Stimulated activated CD4-positive, alpha-beta T cell treated with anti-CD3 and anti-CD28 coated beads, Interleukin-1b, Interleukin-23, amount 100 ng/mL, for 1 hour (primary cell): ENCODE measurements at places on chromosomes 11 and 22.

DNA sequence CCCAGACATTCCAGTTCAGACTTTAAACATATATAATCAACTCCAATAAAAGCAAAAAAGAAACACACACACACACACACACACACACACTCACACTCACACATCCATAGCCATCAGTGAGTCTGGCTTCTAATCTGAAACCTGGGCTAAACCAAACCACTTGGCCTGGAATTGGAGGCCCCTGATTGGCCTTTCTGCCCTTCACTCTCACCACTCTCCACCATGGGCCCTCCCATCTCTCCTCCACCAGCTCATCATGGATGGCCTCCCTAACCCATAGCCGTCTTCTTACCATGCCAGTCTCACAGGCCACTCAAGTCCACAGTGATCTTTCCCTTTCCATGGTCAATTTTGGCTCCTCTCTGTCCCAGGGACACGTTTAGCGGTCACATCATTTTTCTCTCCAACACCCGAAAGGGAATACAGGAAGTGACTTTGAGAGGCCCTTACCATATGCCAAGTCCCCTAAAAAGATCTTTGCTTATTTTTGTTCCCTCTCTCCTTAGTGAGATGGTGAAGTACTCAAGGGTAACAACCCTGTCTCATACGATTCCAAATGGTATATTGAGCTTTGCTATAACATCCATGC, 66.6 kb downstream of the ENDOD1 start:
- no peak for DNase-seq

DNA sequence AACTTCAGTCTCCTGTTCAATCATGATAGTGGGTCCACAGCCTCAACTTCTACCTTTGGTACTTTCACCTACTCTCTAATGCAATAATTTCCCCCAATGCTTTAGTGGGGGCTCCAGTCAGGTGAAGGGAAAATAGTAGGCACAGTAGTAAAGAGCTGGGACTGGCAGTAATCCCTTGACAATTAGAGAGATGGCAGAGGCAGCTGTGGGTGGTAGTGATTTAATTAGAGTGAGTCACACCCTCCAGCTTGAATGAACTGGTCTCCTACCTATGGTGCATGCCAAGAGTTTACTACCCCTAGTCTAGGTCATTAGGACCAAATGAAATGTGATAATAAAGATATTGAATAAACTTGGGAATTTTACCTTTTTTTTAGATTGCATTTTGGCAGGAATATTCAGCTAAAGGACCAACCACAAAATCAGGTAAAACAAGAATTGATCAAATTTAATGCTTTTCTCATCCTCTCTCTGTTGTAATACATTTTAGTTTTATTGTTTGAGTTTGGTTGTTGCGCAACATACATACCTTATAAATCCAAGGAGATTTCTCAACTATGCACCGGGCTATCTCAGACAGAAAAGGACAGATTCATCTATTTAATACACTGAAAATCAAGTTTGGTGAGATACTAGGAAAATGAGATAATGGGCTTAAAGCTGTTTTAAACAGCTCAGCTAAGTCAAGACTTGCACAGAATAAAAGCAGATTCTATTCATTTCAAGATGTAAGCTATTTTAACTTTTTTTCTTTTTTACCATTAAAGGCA, 9.0 kb downstream of the PRRG4 start:
- DNase-seq = no peak

DNA sequence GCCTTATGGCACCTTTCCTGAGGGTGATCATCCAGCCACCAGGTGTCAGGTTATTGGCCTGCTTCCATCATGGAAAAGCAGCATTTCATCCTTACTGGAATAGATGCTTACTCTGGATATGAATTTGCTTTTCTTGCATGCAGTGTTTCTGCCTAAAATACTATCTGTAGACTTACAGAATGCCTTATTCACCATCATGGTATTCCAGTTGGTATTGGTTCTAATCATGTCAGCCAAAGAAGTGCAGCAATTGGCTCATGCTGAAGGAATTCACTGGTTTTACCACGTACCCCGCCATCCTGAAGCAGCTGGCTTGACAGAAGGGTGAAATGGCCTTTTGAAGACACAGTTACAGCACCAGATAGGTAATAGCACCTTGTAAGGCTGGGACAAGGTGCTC, 194.2 kb downstream of the AASDHPPT start:
- DNase-seq = no peak

- DNase-seq = no peak
Observed at GRCh38 chr11:36684840-36685801, 87.1 kb upstream of the RAG2 start.

- no peak for DNase-seq
Observed at GRCh38 chr11:27717377-27717776, 17.1 kb upstream of the BDNF start.

- no peak for DNase-seq
Observed at GRCh38 chr11:117790279-117790678, 6.7 kb downstream of the DSCAML1 start.

DNA sequence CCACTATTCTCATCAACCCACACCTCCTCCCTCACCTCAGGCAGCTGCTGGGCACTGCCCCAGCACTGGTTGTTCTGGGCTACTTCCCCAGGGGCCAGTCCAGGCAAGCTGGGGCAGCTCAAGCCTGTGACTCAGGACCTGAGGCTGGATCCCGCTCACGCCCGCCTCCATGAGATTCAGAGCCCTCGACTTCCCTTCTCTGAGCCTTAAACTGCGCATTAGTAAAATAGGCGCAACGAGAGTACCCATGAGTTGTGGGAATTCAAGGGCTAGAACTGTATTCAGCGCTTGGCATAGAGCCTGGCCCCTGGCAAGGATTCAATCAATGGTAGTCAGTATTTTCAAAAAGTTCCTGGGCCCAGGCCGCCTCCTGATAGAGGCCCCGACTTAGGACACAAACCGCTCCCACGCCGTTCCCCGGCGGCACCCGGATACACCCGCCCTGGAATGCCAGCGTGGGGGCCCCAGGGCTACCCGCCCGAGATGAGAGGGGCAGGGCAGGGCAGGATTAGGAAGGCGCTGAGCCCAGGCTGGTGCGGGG, 723 bp upstream of the CD82 start:
- DNase-seq = no peak

DNA sequence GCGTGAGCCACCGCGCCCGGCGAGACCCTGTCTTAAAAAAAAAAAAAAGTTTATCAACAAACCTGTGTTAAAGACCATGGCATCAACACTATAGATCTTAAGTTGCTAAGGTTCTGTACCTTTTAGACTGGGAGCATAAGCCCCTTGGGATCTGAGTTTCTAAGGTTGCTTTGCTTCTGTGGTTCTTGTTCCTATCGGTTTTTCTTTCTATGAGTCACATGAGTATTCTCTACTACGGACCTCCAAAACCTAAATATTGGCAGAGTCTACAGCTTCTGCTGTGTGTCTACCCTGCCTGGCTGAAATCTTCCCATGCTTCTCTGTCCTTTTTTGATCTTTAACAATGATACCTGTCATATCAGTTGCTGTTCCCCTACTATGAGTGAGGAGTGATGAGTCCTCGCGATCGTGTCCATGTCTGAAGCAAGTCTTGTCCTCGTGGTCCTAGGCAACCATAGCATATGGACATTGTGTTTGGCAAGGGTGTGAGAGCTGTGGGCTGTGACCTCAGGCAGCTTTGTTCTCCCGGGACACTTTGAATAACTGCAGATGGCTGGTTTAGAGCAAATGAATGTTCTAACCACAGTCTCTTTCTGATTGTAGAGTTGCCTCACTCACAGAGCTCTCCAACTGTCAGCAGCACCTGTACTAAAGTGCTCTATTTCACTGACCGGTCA, 9.0 kb upstream of the DLAT start:
- no peak for DNase-seq

DNA sequence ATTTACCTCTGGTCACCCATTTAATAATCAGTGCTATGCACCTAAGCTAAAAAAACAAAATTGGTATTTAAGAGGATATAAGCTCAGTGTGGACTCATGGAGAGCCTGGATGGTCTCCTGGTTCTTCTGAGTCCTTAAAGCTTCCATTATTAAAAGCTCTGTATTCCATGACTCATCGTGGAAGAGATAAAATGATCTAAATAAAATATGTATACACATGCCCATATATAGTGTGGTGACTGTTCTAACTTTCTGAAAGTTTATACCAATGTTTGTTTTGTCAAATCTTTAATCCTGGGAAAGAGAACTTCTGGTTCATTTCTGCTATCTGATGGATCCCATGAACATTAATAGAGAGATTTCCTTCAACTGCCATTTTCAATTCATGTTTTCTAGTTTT, 375.9 kb downstream of the GUCY1A2 start:
- DNase-seq = no peak

DNA sequence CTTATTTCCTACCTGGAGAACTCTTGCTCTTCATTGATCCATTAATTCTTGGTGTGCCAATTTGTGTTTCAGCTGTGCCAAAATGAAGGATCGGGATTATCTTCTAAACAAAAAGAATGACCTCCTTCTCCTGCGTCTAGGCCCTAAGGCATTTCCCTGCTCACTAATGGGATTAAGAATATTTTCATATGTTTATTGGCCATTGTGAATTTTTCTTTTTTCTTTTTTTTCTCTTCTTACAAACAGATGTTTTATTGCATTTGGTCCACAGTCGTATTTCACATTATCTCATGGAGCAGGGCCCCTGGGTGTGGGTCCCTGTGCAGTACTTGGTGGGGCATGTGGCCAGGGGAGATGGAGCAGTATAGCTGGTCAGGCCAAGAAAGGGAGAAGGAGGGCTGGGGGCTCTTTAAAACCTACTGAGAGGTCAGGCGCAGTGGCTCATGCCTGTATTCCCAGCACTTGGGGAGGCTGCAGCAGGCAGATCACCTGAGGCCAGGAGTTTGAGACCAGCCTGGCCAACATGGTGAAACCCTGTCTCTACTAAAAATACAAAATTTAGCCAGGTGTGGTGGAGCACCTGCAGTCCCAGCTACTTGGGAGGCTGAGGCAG, 35.3 kb upstream of the HORMAD2 start:
- no peak for DNase-seq

DNA sequence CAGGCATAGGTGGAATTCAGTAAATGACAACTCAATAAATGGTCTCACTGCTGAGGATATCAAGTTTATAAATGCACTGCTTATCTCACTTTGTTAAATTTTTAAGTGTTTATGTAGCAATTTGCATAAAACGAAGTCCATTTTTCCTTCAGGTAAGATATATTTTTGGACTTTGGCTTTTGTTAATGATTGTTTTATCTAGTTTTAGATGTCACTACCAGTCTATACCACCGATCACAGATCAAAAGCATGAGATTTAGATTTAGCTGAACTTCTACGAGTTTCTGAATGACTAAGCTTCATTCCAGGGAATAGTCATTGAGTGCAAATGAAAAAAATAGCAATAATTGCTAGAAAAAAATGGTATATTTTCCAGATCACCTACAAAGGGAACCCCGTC, 12.8 kb upstream of the SLC5A12 start:
- DNase-seq = no peak

DNA sequence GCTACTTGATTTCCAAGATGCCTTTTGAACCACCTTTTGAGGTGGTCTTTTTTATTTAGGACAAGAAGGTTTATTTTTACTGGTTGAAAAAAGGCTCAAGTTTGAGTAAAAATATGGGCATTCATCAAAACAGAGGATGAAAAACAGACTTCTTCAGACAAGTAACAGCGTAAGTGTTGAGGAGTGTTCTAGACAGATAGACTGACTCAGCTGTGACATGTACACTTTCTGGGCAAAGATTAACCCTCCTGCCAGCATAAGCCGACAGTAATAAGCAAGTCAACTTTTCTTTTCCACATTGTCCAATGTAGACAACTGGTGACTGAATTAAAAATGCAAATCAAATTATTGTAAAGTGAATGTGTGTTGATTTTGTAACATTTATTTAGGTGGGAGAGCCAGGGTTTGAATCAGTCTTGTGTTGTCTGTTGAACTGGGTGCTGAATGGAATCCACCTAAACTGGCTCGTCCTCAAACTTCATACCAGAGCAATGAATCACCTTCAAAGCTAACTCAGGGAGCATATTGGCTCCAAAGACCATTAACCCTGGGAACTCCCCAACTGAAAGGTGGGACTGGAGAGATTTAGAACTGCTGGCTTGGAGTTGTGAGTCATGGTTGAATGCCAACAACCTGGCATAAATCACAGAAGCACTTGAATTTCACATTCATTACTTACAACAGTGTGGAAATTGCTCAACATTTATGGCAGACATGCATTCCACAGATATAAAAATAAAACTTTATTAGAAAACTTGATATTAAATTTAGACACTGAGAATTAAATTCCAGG, 377.0 kb downstream of the ETS1 start:
- DNase-seq = no peak

DNA sequence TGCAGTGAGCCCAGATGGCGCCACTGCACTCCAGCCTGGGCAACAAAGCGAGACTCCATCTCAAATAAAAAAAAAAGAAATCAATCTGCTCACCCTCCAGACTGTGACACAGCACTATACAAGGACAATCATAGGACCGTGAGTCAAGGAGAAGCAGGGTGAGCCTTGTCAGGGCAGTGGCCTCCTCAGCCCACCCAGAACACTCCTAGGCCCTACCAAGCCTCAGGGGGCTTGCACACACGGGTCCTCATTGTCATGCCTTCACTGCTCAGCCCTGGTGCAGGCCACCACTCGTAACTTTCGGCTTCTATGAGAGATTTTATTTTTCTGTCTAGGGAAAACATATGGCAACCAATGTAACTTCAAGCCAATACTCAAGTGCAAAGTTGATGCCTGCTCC, 35.8 kb downstream of the DGCR2 start:
- DNase-seq = no peak

- DNase-seq = no peak
Observed at GRCh38 chr11:26331911-26332571, at the start of gene ANO3. ANO3 (plus strand) TSS chr11:26332130; CDS start chr11:26332276, 146 bp downstream.

- no peak for DNase-seq
Observed at GRCh38 chr11:44916801-44917385, 33.8 kb downstream of the TP53I11 start.

DNA sequence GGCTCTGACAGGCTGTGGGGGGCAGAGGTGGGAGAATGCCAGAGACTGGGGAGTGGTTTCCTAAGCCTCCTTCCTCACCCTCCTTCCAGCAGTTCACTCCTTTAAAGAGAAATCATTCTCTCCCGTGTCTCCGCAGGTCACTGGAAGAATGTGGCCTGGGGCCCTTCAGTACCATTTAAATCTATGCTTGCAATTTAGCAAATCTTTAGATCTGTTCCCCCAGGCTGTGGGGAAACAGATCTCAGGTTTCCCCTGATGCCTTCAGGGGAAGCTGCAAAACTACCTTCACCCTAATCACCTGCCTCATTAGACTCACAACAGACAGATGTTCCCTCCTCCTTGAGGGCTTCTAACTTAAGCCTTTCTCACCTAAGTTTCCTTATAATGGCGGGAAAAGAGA, 55.3 kb downstream of the KIRREL3 start:
- no peak for DNase-seq
